ENCODE measurements at places on chromosomes 4 and X.

GRCh38 chrX:25531096-25531495, 515.3 kb upstream of the ARX start:
- no peak for DNase-seq

GRCh38 chr4:73743281-73743680, 2.9 kb downstream of the CXCL8 start:
- no peak for DNase-seq

GRCh38 chrX:111634823-111635729, 45.9 kb upstream of the ALG13 start:
- DNase-seq: no peak

GRCh38 chr4:19417256-19417655, 834.4 kb upstream of the SLIT2 start:
- DNase-seq: no peak

DNA sequence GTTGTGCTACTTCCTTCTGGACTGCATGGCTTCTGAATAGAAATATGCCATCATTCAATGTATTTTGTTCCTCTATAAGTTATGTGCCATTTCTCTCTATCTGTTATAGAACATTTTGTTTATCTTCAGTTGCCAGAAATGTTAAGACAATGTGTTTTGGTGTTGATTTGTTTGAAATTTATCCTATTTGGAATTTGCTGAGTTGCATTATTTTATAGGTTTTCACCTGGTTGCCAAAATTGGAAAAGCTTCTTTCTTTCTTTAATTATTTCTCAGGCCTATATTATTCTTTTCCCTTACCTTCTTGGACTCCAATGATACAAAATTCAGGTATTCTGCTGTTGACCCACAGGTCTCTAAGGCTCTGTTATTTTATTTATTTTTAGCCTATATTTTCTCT, 33.4 kb upstream of the CFAP47 start:
- no peak for DNase-seq

GRCh38 chr4:3316146-3316545, 23.3 kb downstream of the RGS12 start:
- no peak for DNase-seq

GRCh38 chr4:3851881-3852280, 85.7 kb downstream of the ADRA2C start:
- no peak for DNase-seq

DNA sequence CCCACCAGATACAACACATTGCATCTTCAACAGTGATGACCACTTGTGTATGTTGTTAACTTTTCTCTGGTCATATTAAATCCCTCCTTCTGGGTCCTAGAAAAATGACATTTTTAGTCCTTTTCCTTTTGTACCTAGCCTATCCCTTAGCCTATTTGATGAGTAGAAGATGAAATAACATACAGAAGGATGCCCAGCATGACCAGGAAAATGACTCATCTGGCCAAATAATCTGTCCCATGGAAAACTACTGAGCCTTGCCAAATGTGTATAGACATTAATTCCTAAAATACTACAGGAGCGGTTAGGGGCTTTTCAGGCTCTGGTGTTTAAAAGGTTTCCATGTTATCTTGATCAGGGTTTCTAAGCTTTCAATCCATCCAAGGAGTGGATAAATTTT, 129.0 kb upstream of the KCNIP4 start:
- DNase-seq: no peak

- DNase-seq: no peak
These were observed 76.5 kb downstream of the MAPK10 start for GRCh38 chr4:86283371-86283770.

DNA sequence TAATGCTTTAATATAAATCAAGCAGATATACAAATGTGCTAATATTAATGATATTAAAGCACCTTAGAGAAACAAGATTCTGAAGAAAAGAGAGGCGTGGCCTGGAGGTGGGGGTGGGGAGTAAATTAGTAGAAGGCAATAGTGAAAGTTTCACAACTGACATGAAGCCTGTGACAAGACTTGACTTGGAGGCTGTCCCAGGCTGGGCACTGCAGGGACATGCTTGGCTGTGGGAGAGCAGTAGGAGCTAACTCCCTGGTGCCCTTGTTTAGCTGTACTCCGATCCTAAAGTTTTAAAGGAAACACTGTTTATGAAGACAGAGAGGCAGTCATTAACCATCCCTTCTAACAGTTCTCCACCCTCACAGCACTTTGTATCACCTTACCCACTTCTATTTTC, 239.0 kb upstream of the MAB21L2 start:
- DNase-seq: no peak

GRCh38 chrX:13257223-13258051, 62.4 kb downstream of the ATXN3L start:
- DNase-seq: no peak

DNA sequence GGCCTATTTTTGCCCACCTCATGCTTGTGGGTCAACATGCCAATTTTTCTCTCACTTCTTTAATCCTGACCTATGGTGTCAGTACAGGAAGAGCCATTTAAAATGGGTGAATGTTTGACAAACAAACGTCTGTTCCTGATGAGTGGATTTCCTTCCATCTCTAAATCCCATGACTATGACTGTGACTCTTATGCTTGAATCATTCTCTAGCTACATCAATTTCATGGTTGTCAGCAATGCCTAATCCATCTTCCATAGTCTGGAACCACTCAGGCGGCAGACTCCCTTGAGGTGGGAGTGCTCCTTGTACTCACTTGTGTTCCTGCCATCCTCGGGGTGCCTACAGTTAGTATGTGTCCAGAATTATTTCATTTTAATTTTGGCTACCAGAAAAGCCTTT, 194.9 kb upstream of the RPS6KA3 start:
- DNase-seq: no peak

DNA sequence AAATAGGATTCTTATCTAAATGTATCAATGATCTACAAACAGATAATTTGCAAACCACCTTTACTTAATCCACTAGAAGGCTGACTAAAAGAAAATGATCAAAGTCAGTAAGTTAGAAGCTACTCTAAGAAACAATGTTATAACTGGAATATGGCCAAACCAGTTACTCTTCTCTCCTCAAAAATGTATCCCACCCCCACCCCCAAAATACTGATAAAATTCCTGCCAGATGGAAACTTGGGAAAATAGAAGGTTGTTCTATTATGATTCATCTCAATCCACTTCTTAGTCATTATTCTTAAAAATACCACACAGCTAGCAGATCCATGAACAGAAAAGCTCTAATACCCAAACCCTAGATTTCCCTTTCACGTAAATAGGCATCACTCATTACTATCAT, 206.4 kb downstream of the KLHL13 start:
- no peak for DNase-seq

DNA sequence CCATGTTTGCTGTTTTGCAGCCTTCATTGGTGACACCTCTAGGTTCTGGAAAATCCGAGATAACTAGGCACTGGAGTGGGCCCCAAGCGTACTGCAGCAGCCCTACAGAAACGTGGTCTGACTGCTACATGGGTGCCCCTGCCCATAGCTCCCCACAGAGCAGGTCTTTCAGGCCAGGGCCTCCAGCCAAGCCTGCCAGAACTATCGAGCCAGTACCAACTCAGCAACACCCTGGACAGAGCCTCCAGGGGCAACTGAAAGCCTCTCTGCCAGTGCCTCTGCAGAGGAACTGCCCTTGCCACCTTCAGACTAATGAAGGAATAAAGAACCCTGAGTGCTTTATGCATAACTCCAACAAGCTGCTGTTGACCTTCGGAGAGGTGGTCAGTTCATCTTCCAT, 111.1 kb upstream of the PPP3CA start:
- no peak for DNase-seq

DNA sequence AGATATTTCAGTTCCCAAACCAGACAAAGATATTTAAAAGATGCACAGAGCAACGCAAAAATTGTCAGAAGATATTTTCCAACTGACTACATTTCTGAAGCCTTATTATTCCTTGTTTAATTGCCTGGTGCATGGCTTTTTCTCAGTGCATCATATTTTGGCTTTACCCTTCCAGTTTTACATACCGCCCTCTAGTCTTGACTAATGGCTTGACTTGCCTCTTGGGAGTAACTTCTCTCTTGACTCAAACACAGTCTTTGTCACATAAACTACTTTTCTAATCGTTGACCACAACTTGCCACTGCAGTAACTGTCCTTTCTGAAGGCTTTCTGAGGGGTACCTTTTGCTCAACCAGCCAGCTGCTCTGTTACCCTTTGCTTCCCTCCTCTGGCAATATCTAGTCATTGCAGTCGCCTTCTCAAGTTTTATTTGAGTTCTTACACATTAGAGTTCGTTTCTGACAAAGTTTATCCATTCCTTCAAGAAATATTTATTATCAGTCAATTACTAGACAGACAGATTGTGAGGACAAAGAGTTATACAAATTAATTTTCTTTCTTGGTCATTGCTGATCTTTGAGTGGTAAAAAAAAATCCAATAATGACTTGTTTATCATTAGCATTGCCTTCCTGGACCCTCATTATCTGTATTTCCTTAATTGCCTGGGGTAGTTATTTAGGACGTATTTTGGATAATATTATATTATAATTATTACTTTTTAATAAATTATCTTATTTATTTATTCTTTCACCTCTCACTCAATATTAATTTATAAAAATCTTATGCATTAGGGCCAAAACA, 506.9 kb upstream of the PCDH10 start:
- no peak for DNase-seq

GRCh38 chrX:135114392-135114791, 5.9 kb downstream of the ETDB start:
- no peak for DNase-seq

DNA sequence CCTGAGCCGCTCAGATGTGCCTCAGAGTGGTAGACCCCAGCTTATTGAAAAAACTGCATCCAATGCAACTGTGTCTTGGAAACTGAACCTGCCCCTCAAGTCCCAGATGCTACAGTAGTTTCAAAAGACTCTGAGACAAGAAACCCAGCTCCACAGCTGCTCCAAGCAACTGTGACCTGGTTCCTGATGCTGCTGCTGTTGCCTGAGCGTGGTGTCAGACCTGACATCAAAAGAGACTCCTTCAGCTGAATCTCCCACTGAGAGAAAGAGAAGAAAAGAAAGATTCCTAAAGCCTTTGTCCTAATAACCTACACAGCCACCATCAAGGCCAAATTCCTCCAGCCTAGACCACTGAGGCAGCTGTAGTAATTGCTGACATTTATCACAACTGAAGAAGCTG, 630.1 kb downstream of the STIM2 start:
- no peak for DNase-seq

GRCh38 chr4:146040623-146041022, 102.0 kb upstream of the ZNF827 start:
- no peak for DNase-seq

- DNase-seq: peak; percentile 72
These were observed at the start of gene PLP2 for GRCh38 chrX:49171752-49172279. PLP2 (plus strand) TSS chrX:49171898; CDS start chrX:49172001, 103 bp downstream.

GRCh38 chr4:144710526-144710912, 64.6 kb downstream of the HHIP start:
- DNase-seq: no peak

DNA sequence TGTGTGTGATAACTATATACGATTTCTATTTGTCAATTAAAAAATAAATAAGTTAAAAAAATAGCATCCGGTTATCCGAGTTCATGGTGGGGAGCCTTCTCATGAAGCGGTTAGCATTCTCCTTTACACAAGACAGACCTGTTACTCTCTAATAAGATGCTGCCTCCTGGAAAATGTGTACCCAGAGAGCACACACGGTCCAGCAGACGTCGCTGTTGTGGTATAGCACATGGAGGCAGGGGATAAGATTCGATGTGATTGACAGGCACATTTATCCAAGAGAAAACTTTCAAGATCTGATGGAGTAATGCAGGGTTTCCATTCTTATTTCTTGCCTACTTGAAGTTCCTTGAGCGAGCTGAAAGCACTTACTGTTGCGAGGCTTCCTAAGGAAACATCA, 62.7 kb upstream of the STS start:
- no peak for DNase-seq

DNA sequence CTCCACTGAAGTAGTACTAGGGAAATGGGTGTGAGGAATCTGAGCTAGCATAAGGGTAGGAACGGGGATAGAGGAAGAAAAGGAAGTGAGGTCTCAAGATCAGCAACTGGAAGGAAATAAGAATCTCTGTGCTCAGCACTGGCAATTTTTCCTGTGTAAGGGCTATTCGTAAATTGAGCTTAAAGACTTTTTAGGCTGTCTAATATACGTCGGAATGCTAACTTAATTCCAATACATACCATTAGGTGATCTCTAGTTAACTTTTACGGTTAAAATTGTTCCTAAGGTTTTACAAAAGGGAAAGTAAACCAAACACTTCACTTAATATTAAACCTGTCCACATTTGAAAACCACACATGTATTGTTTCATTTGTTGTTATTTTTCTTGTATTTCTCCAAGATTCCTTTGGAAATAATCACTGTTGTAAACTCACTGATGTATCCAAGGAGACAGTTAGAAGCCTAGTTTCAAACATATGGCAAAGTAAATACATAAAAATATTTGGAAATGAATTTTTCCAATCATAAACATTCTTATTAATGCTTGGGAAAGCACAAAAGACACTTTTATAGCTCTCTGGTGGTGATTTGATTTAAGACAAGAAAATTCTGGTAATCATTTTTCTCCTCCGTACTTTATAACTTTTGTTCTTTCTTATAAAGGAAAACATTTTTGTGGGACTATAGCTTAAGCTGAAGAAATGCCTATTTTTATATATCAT, 28.1 kb upstream of the HPGDS start:
- no peak for DNase-seq

GRCh38 chrX:134600714-134601113, 57.6 kb downstream of the PLAC1 start:
- DNase-seq: no peak

- no peak for DNase-seq
These were observed 42.1 kb upstream of the SPINK2 start for GRCh38 chr4:56863441-56864139.

DNA sequence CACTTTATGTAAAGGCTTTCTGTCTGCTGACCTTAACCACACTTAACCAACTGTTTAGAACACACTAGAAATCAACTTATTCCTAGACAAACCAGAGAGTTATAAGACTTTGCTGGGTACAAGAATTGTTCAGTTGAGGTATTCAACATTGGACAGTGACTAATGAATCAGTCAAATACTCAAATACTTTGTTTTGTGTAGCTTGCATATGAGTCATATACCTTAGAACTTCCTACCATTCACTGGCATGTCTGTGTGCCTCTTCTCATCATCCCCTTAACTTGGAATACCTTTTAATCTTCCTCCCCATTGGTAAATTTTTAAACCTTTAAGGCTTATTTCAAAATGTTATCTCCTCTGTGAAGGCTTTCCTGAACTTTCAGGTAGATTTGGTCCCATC, 708.8 kb upstream of the GRIA3 start:
- no peak for DNase-seq

DNA sequence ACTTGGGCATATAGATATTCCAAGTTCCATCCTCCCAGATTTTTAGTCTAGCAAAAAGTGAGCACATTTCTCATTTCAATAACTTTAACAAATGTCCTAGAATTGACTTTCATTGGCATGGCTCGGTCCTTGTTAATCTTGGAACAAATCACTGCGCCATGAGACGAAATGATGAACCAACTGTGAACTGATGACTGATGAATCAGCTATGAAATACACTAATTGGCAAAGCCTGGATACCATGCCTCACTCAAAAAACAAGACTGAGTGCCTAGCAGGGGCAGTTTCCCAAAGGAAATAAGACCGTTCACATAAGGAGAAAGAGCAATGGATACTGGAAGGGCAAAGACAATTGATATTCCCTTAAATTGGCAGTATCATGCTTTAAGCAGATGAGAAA, 248.6 kb upstream of the VEGFC start:
- no peak for DNase-seq
